Activated CD4-positive, alpha-beta T cell treated with anti-CD3 and anti-CD28 coated beads, Interleukin-2, amount 10 ng/mL, durations not matched to agents 24 days and 14 days (primary cell): ENCODE measurements at places on chromosomes 4 and X. TPM values are rescaled to one million over a fixed set of nuclear protein-coding genes. Genes with fewer than 3 reads are reported as not detected.

Gene MAGED1
- total RNA-seq: 35.5 and 41.6 TPM in 2 replicates

DNA sequence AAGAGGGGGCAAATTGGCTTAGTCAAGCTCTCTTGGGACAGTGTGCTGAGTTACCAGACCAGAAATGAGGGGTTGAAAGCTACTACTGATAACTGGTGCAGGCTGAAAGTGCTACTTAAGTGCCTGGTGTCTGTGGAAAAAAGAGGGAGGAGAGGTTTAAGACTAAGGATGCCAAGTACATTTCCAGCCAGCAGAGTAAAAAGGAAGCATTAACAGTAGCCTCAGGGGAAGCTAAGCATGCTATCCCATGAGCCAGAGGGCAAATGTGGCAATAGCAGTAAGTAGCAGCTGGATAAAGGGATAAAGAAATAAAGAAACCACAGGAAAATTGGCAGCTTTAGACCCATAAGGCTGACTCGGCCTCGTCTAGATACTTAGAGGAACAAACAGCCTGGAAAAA, 196.3 kb upstream of the MAB21L2 start:
- H3K36me3 ChIP-seq: no peaks in the 10 kb centered on the region
- DNase-seq: no peak
- H3K4me1 ChIP-seq: no peaks in the 10 kb centered on the region
- H3K27ac ChIP-seq: no peak overlapping the region
- H3K4me3 ChIP-seq: no peak overlapping the region

GRCh38 chr4:145819853-145820181, 118.8 kb downstream of the ZNF827 start:
- no peak for DNase-seq
- H3K4me3 ChIP-seq: no peak overlapping the region
- H3K4me1 ChIP-seq: peaks cover 41% of the 10 kb centered on the region
- no peaks in the 10 kb centered on the region for H3K27me3 ChIP-seq
- H3K36me3 ChIP-seq: peaks cover 71% of the 10 kb centered on the region

DNA sequence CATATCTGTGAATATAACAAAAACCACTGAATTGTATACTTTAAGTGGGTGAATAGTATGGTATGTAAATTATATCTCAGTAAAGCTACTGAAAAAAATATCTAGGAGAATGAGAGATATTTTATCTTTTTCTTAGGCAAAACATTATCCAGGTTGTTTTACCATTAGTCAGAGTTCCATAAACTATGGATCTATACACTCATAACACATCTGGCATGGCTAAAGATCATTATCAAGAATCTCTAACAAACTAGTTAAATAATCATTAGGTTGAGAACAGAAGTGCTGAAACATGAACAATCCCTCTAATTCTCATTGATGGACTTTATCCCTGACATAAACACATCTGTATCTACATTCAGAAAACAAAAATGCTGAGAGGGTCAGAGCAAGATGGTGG, 15.6 kb downstream of the MED14 start:
- H3K27me3 ChIP-seq: no peaks in the 10 kb centered on the region
- no peak for DNase-seq
- peaks cover 24% of the 10 kb centered on the region for H3K4me1 ChIP-seq
- H3K36me3 ChIP-seq: peaks cover 53% of the 10 kb centered on the region
